ENCODE measurements at places on chromosomes 3 and 15. TPM values are rescaled to one million over a fixed set of nuclear protein-coding genes. Genes with fewer than 3 reads are reported as not detected.

LSAMP gene
- total RNA-seq: 12.2 TPM

DNA sequence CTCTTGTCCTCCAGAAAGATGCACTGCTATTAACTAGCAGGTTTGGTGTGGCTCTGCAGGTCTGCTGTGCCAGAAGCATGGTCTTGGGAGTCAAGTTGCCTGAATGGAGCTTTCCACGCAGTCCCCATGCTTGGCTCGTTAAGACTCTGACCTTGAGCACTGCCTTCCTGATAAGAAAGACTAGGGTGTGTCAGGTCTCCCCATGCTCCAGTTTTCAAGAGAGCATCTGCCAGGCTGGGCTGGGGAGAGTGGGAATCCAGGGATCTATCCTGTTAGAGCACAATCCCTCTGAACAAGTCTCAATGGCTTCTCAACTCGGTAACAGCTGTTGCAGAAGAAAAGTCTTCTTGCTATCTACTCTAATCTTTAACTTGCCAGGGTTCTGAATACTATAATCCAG lies 98.2 kb downstream of the TJP1 start:
- DNase-seq: no peak

FSD2 gene
- not detected for total RNA-seq

SPINT1 gene
- total RNA-seq: 306 TPM

DNA sequence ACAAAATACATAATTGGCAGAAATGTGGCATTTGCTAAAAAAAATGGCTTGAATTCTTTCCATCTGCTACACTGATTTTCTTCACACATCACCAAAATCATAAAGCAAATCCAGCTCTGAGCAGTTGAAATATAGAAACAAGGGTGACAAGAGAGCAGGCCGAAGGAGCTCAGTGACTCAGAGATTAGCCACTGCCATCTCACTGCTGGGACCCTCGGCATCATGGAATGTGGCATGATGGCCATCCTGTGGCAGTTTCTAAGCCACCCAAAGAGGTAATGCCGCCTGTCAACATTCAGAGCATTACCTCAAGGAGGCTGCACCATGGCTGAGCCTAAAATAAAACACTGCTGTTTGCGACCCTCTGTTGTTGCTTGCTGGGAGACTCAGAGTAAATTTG lies 80.5 kb upstream of the OSBPL11 start:
- DNase-seq: no peak

- no peak for DNase-seq
Observed at GRCh38 chr15:89142423-89142822, 54.2 kb downstream of the ABHD2 start.

GRCh38 chr3:44890852-44891251 lies 16.4 kb downstream of the TGM4 start:
- DNase-seq: no peak

DNA sequence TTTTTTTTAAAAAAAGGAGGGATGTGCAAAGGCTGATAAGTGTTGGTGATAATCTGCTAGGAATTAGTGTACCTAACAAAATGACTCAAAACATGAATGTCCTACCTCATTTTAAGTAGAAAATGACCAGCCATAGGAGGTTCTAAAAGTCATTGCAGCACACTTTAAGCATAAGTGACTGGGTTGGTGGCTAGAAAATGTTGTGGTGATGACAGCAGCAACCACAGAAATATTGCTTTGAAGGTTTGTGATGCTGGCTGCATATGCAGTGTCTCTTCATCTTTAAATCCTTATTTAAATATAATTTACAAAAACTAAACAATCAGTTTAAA lies 55.2 kb downstream of the CMSS1 start:
- no peak for DNase-seq

Data from kidney epithelial cell (primary cell).